Stimulated activated CD8-positive, alpha-beta memory T cell treated with anti-CD3 and anti-CD28 coated beads, Interleukin-12 subunit alpha, Interleukin-12 subunit beta, amount 100 ng/mL, for 1 hour (primary cell): ENCODE measurements at places on chromosomes 6 and 20.

GRCh38 chr6:5854899-5855298 lies 151.8 kb downstream of the NRN1 start:
- DNase-seq, result no peak

DNA sequence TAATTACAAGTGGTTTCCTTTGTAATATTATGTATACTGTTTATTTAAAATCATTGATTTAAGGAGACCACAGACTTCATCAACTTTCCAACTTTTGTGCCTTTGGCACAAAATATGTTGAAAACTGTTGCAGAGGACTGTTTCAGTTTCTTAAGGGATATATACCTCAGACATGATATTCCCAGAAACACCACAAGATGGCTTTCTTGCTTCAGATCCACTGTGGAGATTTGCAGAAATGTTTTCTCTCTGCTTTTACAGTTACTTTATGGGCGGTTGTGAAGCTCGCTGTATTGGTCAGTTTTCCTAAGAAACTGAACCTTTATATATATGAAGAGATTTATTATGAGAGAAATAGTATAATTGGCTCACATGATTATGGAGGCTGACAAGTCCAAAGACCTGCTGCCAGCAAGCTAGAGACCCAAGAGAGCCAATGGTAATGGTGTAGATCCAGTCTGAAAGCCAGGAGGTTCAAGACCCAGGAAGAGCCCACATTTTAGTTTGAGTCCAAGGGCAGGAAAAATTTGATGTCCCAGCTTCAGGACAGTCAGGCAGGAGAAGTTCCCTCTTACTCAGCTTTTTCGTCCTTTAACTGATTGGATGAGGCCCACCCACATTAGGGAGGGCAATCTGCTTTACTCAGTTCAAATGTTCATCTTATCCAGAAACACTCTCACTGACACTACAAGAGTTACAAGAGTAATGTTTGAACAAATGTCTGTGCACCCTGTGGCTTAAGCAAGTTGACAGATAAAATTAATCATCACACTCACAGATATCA lies 12.8 kb downstream of the ME1 start:
- no peak for DNase-seq

DNA sequence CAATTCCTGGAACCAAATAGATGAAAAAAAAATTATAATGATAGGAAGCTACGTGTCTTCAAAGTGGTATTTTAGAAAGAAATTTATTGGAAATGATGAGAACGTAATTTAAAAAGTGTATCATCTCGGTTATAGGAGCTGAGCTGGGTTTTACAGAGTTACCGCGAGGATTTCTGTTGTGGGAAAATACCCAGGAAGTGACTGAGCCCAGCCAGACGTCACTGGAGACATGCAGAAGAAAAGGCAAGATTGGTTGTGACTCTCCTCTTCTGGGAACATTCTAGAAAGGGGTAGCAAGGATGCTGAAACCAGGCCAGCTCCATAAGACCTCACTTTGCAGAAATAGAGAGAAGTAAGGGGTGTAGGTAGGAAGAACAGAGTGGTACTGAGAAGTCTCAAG lies 95.9 kb upstream of the ADGRF1 start:
- DNase-seq, result no peak

- DNase-seq, result no peak
Observed at GRCh38 chr20:59831024-59831915, 102.2 kb downstream of the SYCP2 start.

GRCh38 chr6:71048320-71049164 lies 91.7 kb upstream of the B3GAT2 start:
- DNase-seq, result no peak

DNA sequence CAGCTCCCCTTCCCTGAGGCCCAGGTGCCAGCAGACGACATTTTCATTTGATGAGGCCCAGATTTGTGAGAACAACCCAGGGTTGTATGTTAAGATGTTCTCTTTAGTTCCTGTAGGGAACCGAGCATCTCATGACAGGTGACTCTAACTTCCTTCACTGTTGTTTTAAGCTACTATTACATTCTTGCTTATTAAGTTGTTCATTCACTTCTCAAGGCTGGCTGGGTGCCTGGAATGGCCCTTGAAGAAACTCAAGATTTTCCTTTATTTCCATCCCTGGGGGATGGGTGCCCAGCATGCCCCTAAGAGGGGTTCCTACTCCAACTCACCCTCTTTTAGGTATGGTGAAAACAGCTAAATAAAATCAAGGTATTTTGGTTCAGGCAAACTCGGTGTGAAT lies 111.5 kb upstream of the SYNDIG1 start:
- no peak for DNase-seq

GRCh38 chr20:32796981-32797451 lies 22.7 kb upstream of the MAPRE1 start:
- no peak for DNase-seq

GRCh38 chr20:48845721-48846306 lies 18.0 kb upstream of the PREX1 start:
- no peak for DNase-seq

- no peak for DNase-seq
Observed at GRCh38 chr6:40640599-40641227, 53.5 kb upstream of the LRFN2 start.

DNA sequence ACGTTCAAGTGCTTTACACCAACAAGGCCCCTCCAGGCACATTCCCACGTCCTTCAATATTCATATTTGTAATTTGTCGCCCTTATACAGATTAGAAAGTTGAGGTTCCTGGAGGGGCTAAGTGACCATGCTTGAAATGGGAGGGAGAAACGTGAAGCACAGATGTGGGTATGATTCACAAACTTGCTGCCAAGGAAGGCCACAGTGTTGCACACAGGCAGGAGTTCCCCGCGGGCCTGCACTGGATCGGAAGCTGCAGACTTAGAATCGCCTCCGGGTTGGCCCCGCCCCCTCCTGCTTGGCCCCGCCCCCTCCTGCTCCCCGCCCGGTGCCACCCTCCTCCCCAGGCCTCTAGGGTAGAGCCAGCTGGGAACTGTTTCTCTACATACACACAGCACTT lies 58.2 kb upstream of the QKI start:
- no peak for DNase-seq

- no peak for DNase-seq
Observed at GRCh38 chr20:47212606-47213207, 143.8 kb downstream of the ZMYND8 start.

GRCh38 chr6:101086473-101086872 lies 205.3 kb upstream of the ASCC3 start:
- DNase-seq, result no peak

- DNase-seq, result no peak
Observed at GRCh38 chr6:6811128-6812009, 222.8 kb downstream of the LY86 start.

- no peak for DNase-seq
Observed at GRCh38 chr20:19465536-19465935, 253.1 kb downstream of the SLC24A3 start.

- DNase-seq, result no peak
Observed at GRCh38 chr6:62272114-62272513, 13.9 kb downstream of the KHDRBS2 start.

GRCh38 chr6:149948011-149948410 lies 6.2 kb downstream of the ULBP2 start:
- no peak for DNase-seq
